ENCODE measurements at places on chromosomes 6 and 20.
A peak's percentile ranks its signal among the peaks of the same experiment; 100 is the strongest.

DNA sequence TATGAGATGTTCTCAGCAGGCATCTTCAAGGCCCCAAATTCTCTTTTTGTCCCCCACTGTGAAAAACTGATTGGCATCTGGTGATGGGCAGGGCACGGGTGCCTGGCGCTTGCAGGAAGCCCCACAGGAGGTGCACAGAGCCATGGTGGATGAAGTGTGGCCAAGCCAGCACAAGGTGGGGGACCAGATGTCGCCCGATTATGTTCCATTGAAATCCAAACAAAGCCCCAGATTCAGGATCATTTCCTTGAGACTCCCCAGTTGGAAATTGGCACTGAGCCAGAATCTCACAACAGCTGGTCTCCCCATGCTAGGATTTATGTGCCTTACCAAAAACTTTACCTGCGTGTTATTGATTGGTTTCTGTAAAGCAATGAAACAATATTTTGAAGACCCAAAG is 186.1 kb downstream of the ADAT2 start:
- DNase-seq = no peak

GRCh38 chr6:118528129-118528528 is 20.0 kb upstream of the PLN start:
- DNase-seq = no peak

DNA sequence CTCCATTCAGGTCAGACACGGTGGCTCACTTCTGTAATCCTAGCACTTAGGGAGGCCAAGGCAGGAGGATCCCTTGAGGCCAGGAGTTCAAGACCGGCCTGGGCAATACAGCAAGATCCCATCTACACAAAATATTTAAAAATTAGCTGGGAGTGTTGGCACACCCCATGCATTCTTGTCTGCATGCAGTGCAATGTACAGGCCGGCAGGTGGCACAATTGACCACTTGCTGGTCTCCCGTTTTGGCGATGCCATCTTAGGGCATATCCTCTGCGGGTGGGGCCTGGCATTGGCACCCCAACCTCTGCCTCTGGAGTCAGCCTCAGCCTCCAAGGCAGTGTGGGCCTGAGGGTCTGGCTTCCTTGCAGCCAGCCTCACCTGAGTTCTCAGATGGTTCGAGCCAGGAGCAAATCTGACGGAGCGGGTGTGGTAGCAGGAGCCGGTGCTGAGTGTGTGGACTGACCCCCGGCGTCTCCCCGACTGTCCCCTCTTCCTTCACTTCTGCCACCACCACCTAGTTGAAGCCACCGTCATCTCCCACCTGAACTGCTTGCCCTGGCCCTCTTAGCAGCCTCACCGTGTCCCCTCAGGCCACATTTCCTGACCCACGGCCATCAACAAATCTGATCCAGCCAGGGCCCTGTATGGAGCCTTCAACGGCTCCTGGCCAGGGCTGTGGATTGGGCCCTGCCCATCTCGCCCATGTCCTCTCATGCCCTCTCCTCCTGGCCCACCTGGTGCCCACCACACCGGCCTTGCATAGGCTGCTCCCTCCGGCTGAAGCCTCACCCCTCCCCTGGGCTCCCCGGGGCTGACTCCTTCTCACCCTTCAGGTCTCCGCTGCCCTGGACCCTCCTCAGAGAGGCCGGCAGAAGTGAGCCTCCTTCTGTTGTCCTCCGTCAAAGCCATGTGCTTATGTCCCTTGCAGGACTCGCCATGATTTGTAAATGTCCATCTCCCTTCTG is 44.0 kb downstream of the EFCAB8 start:
- DNase-seq = peak; percentile 22

DNA sequence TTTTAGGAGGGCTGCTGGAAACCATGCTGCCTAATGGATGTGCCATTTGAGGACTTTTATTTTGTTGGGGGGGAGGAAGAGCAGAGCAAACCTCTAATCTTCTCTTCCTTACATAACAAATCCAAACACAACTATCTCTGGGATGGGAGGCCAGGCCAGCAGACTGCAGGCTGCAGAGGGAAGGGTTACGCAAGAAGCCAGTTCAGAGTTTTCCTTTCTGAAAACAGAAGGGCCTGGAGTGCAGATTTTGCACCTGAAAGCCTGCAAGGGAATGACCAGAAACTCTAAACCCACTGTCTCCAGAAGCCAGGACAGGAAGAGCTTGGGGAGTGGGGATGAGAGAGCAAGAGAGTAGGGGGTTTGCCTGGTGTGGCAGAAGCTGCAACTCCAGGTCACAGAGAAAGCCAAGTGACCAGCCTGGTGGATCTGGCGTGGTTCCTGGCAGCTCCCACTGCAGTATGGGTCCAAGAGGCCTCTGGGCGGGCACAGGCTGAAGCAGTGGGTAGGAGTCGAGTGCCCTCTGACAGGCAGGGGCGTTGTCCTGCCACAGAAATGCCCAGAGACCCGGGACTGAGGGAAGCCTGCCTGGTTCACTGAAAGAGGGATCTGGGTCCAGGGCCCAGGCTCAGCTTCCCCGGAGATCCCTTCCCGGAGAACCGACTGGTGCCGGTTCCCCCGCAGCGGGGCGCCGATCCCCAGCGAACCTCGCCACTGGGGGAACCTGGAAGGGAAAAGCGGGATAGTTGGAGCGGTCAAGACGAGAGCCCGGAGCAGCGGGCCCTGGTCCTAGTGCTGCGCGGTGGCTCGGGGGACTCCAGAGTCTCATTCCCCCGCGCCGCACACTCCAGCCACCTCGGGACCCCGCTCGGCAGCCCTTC is 6.7 kb downstream of the MAFB start:
- DNase-seq = no peak

DNA sequence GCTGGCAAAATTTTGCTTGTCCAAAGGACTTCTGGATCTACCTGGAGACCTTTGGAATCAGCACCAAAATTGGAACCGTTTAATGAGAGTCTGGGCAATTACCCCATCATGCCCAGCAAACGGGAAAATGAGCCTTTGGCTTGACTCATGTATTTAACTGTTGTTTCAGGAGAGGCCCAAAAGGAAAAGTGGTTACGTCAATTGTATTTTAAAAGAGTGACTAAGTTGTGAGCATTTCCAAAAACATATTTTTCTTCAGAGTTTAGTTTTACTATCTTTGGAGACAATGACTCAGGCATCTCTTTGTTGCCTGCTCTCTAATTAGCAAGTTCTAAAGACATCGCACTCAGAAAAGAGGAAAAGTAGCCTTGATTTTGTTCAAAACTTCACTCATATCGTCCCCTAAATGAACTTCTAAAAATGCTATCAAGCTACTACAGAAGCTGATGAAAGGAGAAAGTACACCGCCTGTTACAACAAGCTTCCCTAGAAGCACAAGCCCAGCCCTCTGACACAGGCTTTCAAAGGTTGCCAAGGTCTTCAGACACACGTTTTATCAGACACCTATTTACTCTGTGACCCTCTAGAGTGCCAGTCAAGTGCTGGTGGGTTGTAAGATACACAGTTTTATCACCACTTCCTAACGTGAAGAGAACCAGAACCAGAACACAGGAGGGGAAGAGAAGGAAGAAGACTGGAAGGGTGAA is 146.2 kb downstream of the TBX18 start:
- DNase-seq = no peak

DNA sequence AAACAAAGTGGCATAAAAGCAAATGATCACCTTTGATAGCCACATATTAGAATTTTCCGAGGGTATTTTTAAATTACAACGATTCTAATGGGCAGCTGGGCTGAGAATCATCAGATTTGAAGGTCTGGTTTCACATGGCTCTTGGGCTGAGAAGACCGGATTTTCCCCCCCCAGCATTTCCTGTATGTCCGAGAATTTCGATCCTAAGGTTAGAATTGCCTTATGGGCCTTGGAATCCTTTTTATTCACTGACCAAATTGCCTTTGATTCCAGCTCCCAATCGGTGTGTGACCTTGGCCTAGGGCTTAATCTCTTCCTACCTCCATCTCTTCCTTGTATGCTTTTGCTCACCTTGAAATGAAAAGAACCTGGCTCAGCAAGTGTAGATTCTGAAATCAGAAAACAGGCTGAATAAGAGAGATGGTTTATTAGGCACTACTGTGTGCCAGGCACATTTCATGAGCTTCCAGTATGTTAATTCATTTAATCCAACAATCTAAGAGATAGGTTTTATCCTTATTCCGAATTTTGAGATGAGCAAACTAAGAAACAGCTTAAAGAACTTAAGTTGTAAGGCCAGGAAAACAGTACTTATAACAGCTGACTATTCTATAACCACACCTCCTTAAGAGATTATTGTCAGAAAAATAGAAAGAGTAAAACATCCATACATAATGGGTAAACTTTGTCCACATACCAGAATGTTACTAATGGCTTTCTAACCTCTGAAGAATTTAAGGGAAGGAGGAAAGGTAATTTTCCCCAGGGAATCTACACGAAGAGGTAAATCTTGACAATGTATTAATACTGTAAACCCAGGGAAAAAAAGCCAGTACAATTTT is 39.4 kb downstream of the HFE start:
- no peak for DNase-seq

- DNase-seq = no peak
Measured at GRCh38 chr6:111107589-111107988, 20.3 kb downstream of the SLC16A10 start.

DNA sequence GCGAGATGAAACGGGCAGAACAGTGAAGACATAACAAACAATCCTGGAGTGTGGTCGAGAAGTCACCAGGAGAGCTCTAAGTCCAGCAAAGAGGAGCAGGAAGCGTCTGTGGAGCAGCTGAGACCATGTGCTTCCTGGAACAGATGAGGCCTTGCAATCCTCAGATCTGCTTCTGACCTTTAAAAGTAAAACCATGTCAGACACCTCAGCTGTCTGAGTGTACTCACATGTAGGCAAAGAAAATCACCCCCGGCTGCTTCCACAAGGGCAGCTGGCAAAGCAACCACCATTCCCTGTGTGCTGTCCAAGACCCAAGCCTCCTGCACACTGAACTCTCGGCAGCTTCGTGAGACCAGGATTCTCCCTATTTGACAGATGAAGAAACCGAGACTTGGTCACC is 76.6 kb downstream of the EDN3 start:
- DNase-seq = no peak

GRCh38 chr6:55530931-55531330 is 48.1 kb downstream of the HMGCLL1 start:
- DNase-seq = no peak

GRCh38 chr6:75952128-75952527 is 120.3 kb downstream of the IMPG1 start:
- no peak for DNase-seq

- DNase-seq = no peak
Measured at GRCh38 chr6:170583756-170584180, 669 bp downstream of the PDCD2 start.

GRCh38 chr20:44924541-44924940 is 14.7 kb downstream of the PABPC1L start:
- DNase-seq = no peak

GRCh38 chr6:11353921-11354389 is 121.5 kb upstream of the NEDD9 start:
- DNase-seq = no peak

- DNase-seq = no peak
Measured at GRCh38 chr20:16541226-16541625, 32.0 kb downstream of the KIF16B start.

- DNase-seq = no peak
Measured at GRCh38 chr20:25051386-25052155, 6.4 kb downstream of the ACSS1 start.

DNA sequence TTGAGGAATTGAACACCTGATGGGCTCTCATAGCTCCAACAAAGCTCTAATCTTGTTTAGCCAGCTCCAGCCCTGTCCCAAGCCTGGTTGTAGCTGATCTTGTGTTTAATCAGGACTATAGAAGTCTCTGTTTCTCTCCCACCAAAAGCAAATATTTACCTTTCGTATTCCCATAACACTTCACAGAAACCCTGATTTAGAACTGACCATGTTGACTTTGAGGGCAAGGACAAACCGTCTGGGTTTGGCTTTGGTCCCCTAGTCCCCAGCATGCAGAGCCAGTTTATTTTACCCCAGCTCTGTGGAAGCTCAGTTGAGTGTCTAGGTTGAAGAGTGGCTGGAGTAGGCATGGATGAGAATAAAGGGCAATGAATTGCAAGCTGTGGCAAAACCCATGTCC is 18.0 kb upstream of the SIM1 start:
- DNase-seq = no peak

DNA sequence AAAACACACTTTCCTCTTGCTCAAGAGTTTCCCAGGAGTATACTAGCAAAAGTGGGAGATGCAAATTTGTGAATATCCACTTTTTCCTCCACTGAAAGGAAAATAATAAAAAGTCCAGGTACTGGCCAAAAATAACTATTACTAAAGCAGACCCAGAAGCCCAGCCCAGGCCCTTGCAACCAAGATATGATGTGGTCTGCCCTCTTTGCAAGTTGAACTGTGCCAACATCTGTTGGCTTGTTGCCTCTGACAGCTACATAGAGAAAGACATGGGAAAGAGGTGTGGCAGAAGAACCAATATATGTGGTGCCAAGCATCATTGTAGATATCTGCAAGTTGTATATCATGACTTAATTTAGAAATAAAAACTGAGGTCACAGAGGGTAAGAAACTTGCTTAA is 78.4 kb upstream of the JAG1 start:
- no peak for DNase-seq

DNA sequence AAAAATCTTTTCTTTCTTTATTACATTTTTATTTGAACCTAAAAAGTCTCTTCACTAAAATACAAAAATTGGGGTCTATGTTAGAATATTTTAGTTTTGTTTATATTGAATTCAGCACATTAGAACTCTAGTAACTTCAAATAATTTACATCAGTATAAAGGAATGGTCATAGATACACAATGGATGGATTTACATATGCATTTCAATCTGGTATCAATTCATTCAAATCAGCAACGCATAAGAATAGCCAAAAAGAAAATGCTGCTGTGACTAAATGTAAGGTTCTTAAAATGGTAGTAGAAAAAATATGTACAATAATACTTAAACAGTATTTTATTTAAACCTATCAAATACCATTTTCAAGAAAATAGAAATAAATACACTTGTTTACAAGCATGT is 47.6 kb upstream of the MANEA start:
- no peak for DNase-seq

DNA sequence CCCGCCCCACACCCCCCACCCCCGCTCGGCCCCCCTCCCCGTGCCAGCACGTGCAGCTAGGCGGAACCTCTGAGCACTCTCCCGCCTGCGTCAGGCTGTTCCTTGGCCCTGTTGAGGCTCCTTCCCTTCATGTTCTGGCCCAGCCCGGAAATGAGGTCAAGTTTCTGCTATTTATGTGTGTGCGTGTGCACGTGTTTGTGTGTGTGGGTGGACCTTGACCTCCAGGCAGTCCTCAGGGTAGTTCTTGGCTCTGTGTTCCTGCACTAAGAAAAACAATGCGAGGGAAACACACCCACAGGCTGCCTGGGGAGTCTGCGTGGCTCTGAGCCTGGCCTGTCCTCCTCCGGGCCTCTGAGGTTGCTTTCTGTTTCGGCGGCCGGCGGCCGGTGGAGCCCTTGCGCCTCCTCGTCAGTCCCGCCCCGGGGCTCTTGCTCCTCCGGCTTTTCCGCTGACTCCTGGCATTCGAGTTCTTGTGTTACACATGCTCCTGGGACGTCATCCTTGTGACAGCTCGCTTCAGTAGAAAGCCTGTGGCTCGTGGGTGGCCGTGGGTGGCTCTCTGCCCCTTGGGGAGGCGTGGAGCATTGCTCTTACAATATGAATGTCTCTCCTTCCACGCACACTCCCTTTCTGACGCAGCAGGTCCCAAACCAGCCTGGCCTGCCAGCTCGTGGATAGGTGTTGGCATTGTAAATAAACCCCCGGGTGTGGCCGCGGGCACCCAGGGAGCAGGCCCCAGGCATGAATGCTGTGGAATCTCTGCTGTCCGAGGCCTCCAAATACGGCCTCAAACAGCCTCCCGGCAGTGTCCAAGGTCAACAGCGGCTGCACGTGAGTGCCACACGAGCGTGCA is 10.0 kb downstream of the SLCO4A1 start:
- peak; percentile 35 for DNase-seq
